ENCODE measurements at places on chromosomes 11 and 22.

DNA sequence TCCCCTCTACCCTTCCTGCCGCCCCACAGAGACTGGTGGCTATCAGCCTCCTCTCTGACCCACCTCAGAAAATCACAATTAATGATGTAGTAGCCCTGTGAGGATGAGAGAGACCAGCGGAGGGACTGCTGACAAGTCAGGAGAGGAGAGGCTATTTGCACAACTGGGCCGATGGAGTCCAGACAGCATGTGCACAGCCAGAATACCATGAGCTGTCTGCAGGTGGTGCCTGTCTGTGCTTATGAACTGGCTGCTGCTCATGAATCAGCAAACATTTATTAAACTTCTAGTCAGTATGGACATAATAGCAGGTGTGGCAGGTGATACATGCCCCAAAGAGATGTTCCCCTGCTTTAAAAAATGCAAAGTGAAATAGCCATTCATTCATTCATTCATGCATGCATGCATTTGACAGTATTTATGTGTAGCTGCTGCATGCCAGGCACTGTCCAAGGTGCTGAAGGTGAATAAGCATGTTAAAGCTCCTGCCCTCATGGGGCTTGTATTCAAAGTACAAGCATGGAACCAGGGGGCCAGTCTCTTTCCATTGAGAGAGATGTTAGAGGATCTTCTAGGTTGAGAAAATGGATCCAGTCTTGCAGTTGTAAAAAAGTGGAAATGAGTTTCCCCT, 141.3 kb downstream of the GRIK4 start:
- DNase-seq: no peak

DNA sequence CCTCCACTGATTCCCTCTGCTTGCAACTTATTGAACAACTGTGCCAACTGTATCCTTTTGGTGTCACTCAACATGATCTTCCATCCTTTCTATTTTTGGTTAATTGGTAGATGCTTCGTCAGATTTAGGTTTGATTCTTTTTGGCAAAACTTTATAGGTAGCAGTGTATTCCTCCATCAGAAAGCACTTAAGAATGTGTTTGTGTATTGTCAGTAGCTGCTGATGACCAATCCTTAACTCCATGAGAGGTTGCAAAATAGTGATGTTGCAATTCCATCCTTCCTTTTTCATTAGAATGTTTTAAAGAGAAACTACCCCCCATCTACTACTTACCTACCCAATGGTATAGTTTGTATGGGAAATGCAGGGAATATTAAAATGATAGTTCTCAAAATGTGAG, 22.1 kb downstream of the FAM76B start:
- no peak for DNase-seq

GRCh38 chr11:18633256-18634139, 644 bp downstream of the SPTY2D1 start:
- no peak for DNase-seq

DNA sequence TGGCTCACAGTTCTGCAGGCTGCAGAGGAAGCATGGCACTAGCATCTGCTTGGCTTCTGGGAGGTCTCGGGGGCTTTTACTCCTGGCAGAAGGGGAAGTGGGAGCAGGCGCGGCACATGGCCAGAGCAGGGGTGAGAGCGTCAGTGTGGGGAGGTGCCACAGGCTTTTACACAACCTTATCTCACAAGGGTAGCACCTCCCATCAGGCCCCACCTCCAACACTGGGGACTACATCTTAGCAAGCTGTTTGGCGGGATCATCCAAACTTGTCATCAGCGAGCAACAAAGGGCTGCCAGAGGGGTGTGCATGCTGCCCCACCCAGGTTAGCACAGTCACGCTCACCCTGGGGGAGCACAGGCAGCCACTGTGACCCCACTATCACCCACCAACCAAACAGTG, 18.9 kb upstream of the YPEL1 start:
- peak; percentile 46 for DNase-seq

DNA sequence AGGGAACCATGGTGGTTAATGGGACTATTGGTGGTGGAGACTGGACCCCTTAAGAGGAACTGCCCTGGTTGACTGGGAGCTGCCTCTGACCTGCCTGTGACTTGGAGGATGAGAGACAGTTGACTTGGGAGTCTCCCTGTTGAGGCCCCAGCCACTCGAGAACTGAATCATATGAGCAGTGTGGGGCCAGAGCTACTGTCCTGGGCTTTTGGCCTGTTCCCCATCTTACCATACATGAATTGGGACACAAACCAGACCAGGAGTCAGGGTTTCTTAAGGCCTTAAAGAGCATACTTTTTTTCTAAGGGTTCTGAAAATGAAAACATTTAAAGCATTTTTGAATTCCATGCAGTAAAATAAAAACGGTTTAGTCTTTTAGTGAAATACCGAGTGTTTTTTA, 92.8 kb downstream of the TEAD1 start:
- no peak for DNase-seq

Measured in NCI-H1694 (cell line).